Vagina (tissue), 2 donors: ENCODE measurements at places on chromosomes 2 and 18. TPM values are rescaled to one million over a fixed set of nuclear protein-coding genes. Genes with fewer than 3 reads are reported as not detected.

DNA sequence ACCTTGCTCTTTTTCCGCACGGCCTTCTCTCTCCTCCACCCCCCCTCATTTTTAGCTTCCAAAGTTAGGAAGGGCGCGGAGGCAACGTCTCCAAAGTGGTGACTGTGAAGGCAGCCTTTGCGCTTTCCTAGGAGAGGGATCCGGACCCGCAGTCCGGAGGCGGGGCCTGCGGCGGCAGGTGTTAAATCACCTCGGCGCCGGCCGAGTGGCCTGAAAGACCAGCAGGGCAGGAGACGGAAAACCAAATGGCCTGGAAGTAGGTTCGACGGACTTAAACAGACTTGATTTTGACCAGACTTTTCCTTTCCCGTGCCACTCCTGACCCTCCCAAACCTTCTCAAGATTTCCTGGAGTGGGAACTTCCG is 615 bp downstream of the GORASP2 start:
- H3K27me3 ChIP-seq = no peaks in the 10 kb centered on the region
- peak overlapping the region; percentile 82 for H3K4me3 ChIP-seq
- no peaks in the 10 kb centered on the region for H3K36me3 ChIP-seq
- H3K27ac ChIP-seq = peak overlapping the region; percentile 85
- no peak for DNase-seq
- H3K4me1 ChIP-seq = peaks cover 33% of the 10 kb centered on the region

- no peak overlapping the region for H3K4me3 ChIP-seq
- no peaks in the 10 kb centered on the region for H3K4me1 ChIP-seq
- H3K27me3 ChIP-seq = no peaks in the 10 kb centered on the region
Observed at GRCh38 chr18:46428368-46428767, 228.7 kb downstream of the LOXHD1 start.

GRCh38 chr2:8540552-8541055 is 141.3 kb upstream of the ID2 start:
- H3K27ac ChIP-seq = peak overlapping the region; percentile 51
- no peaks in the 10 kb centered on the region for H3K27me3 ChIP-seq
- peaks cover 69% of the 10 kb centered on the region for H3K4me1 ChIP-seq
- H3K36me3 ChIP-seq = no peaks in the 10 kb centered on the region
- DNase-seq = no peak

DNA sequence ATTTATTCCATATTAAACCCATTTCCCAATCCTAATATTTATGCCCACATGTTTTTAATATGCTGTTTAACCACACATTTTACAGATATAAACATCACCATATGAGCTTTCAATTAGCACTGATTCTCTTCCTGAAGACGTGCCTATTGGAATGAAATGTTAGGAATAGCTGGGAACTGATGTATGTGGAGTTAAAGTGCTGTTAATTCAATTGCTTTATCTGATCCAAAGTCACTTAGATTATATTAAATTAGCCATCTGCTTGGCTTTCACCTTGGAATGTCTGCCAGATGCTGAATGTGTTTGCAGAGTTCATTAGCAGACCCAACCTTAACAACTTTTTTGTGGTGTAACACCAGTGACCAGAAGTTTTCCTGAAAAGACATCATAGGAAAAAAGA is 942.9 kb upstream of the KLHL29 start:
- no peaks in the 10 kb centered on the region for H3K4me1 ChIP-seq
- no peaks in the 10 kb centered on the region for H3K27me3 ChIP-seq
- H3K4me3 ChIP-seq = no peak overlapping the region
- H3K36me3 ChIP-seq = no peaks in the 10 kb centered on the region
- DNase-seq = no peak

DNA sequence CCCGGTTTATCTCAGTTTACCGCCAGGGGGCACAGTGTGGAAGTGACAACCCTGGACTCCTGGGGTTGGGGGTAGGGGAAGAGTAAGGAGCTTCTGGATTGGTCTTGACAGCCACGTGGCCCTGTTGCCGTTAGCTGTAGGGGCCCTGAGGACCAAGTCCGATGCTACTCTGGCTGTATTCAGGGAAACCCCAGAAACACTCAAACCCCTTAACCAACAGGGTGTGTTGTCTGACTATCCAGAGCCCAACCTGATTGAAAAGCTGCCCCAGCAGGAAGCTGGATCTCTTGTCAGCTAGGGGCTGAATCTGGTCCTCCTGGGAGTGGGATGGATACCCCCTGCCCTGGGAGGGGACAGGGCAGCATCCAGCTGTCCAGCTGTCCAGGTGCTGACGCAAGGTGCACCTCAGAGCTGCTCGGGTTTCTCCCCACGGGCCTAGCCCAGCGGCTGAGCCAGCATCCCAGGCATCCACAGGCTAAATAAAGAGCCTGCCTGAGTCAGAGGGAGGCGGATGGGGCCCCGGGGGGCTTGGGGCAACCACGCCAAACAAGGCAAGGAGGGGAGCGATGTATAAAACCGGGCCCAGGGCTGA is 3.1 kb upstream of the GMPPA start:
- H3K27ac ChIP-seq = peak overlapping the region; percentile 95

DNA sequence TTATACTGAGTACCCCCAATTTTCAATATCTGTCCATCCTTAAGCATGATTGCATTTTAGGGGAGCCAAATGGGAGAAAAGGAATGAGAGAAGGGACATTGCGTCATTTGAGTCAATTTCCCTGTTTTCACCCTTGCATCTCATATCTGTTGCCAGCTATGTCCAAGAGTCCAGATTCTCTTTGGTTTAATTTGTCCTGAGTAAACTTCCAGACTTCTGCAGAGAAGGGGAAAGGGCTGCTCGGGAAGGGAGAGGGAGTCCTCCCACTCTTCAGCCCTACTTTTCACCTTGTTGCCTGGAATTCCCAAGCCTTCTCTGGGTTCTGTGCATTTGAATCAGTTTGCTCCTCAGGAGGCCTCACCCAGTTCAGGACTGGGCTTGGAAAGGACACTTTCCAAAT is 16.5 kb downstream of the GREB1 start:
- H3K36me3 ChIP-seq = no peaks in the 10 kb centered on the region
- no peak for DNase-seq
- H3K4me3 ChIP-seq = no peak overlapping the region

- DNase-seq = no peak
- no peaks in the 10 kb centered on the region for H3K4me1 ChIP-seq
- H3K27ac ChIP-seq = peak overlapping the region; percentile 51
- no peaks in the 10 kb centered on the region for H3K36me3 ChIP-seq
Observed at GRCh38 chr2:38464971-38465788, 88.1 kb upstream of the ATL2 start.

DNA sequence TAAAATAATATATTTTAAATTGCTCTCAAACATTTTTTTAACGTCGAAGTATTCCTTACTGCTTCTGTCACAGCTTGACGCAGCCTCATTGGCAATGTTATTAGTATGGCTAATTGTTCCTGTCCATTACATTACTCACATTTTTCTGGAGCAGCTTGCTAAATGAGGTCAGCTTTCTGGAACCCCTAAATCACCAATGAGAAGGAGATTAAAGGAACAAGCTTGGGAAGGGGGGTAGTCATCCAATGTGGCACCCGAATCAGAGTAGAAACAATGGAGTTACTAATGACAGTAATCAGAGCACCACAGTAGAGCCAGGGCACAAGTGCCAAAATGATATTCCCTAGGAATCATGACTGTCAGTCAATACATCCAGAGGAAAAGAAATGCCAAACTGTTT is 5.1 kb downstream of the NEUROD1 start:
- no peaks in the 10 kb centered on the region for H3K36me3 ChIP-seq
- H3K27ac ChIP-seq = no peak overlapping the region
- no peaks in the 10 kb centered on the region for H3K4me1 ChIP-seq
- H3K27me3 ChIP-seq = peaks cover 7% of the 10 kb centered on the region

DNA sequence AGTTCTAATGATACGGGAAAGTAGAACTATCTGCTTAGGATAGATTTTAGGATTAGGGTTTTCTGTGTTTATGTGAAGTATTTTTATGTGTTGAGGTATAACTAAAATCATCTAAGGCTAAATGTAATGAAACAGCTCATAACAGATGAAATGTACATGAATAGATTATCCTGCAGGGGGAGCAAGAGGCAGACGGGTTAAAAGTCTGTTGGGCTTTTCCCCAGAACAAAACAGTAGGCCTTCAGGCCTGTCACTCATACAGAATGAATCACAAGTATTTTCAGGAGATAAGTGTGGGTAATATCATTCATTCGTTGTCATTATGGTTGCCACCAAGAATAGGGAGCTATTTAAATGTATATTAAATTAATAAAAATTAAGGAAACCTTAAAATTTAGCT is 107.9 kb upstream of the IL1R2 start:
- no peaks in the 10 kb centered on the region for H3K27me3 ChIP-seq
- no peak overlapping the region for H3K4me3 ChIP-seq
- peaks cover 22% of the 10 kb centered on the region for H3K36me3 ChIP-seq
- DNase-seq = no peak

DNA sequence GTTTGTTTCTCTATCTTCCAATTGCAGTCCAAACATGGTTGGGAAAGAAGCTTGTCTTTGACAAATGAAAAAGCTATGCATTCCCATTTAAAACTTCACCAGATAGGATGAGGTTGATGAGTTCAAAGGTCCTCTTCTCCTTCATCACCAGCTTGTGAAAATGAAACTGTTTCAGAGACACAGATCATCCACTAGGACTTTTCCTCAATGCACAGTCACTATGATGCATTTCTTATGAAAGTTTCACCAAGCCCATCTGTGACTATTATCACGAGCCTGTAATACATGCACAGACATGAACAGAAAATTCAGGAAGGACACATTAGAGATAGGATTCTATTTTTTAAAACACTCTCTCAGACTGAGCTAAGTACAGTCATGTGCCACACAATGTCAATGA is 644.4 kb downstream of the PLCL1 start:
- H3K27ac ChIP-seq = no peak overlapping the region
- no peaks in the 10 kb centered on the region for H3K27me3 ChIP-seq
- no peaks in the 10 kb centered on the region for H3K36me3 ChIP-seq
- H3K4me3 ChIP-seq = no peak overlapping the region
- no peak for DNase-seq

GRCh38 chr2:161420406-161421074 is 4.4 kb downstream of the TBR1 start:
- no peak overlapping the region for H3K4me3 ChIP-seq
- H3K4me1 ChIP-seq = peaks cover 35% of the 10 kb centered on the region
- H3K27ac ChIP-seq = no peak overlapping the region
- no peak for DNase-seq

DNA sequence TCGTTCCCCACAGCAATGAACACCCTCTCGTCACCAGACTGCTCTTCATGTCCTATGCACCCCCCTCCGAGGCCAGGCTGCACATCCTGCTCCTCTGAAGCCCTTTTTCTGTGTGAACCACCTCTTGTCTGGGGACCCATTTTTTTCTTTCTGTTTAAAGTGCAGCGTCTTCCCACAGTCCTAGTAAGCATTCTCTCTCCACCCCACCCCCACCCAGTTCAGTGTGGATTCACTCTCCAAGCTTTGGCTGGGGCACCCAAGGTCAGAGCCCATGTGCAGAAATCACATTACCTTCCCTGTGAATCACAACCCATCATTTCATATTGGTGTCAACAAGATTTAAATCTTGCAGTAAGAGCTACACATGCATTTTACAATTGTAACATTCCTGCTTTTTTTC is 26.4 kb upstream of the PKDCC start:
- H3K27me3 ChIP-seq = no peaks in the 10 kb centered on the region
- H3K4me1 ChIP-seq = peaks cover 14% of the 10 kb centered on the region
- no peak overlapping the region for H3K4me3 ChIP-seq
- no peak overlapping the region for H3K27ac ChIP-seq
- H3K36me3 ChIP-seq = no peaks in the 10 kb centered on the region
- no peak for DNase-seq

DNA sequence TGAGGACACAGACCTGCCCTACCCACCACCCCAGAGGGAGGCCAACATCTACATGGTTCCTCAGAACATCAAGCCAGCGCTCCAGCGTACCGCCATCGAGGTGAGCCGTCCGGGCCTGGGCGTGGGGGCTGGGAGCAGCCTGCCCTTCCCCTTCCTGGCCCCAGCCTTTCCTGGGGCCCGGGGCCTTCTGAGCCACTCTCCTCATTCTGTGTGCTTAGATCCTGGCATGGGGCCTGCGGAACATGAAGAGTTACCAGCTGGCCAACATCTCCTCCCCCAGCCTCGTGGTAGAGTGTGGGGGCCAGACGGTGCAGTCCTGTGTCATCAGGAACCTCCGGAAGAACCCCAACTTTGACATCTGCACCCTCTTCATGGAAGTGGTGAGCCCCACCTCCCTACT is 157.9 kb downstream of the DYSF start:
- H3K4me3 ChIP-seq = no peak overlapping the region
- DNase-seq = no peak
- peaks cover 15% of the 10 kb centered on the region for H3K4me1 ChIP-seq
- no peak overlapping the region for H3K27ac ChIP-seq
- no peaks in the 10 kb centered on the region for H3K27me3 ChIP-seq

DNA sequence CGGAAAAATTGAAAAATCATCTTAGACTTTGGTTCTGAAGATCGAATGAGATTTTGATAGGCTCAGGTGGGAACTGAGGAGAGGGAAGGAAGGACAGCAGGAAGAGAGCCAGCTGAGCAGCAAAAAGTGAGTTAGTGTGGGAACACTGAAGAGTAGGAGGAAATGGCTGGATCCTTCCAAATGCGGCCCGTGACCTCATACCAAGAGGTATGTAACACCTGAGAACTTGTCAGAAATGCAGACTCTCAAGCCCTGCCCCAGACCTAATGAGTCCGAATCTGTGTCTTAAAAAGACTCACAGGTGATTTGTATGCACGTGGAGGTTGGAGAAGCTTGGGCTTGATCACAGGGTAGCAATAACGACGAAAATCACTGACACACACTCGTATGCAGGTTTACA is 42.0 kb downstream of the COL4A3 start:
- no peaks in the 10 kb centered on the region for H3K36me3 ChIP-seq
- no peak overlapping the region for H3K4me3 ChIP-seq
- no peak overlapping the region for H3K27ac ChIP-seq
- H3K4me1 ChIP-seq = no peaks in the 10 kb centered on the region
- H3K27me3 ChIP-seq = no peaks in the 10 kb centered on the region
- DNase-seq = no peak

- H3K27ac ChIP-seq = no peak overlapping the region
- H3K27me3 ChIP-seq = no peaks in the 10 kb centered on the region
- no peak for DNase-seq
- no peaks in the 10 kb centered on the region for H3K36me3 ChIP-seq
- no peaks in the 10 kb centered on the region for H3K4me1 ChIP-seq
Observed at GRCh38 chr2:69693059-69693774, 48.7 kb upstream of the ANXA4 start.

Gene SLC23A3
- total RNA-seq = 5.4 TPM

Gene KCNIP3
- 27.5 TPM for total RNA-seq

Gene ZAP70
- total RNA-seq = 16.7 TPM

Gene FAM237A
- total RNA-seq = not detected

Gene HRH4
- total RNA-seq = not detected

Gene RAB12
- total RNA-seq = 35.8 TPM
